ENCODE measurements at places on chromosomes 1 and 21. TPM values are rescaled to one million over a fixed set of nuclear protein-coding genes. Genes with fewer than 3 reads are reported as not detected.

The SELP gene
- total RNA-seq = 2.3 TPM

The UTP11 gene
- total RNA-seq = 38.5 TPM

The GJA5 gene
- total RNA-seq = 5.7 TPM

The PCP4 gene
- total RNA-seq = 12.7 TPM

- DNase-seq = no peak
- no peaks in the 10 kb centered on the region for H3K27me3 ChIP-seq
- no peaks in the 10 kb centered on the region for H3K4me1 ChIP-seq
- no peak overlapping the region for H3K4me3 ChIP-seq
These were observed 11.4 kb downstream of the DMRTB1 start for GRCh38 chr1:53470584-53470983.

DNA sequence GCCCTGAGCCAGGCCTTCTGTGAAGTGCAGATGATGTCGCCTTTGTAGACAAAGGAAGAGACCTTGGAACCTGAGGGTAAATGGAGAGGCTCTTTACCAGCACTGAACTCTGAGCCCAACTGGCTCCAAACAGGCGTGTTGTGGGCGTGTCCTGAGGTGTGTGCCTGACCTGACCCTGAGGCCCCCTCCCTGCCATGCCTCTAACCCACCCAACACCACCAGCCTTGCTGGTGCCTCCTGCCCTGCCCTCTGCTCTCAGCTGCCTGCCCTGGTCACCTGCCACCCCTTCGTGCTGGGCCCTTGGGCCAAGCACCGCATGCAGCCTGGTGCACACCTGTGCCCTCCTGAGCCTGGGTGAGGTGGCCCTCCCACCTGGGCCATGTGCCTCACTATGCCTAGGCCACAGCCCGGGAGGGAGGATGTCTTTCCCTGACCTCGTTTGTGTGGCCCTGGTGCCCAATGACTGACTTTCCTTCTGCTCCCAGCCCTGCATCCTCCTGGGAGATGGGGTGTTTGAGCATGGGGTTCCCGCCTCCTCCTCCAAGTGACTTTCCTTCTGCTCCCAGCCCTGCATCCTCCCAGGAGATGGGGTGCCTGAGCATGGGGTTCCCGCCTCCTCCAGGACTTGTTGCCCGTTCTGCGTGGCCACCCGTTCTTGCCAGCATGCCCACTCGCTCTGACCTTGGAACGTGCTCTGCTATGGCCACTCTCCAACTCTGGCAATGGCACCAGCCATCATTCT lies 157.0 kb downstream of the PCBP3 start:
- H3K27ac ChIP-seq = no peak overlapping the region
- no peak overlapping the region for H3K4me3 ChIP-seq
- H3K36me3 ChIP-seq = no peaks in the 10 kb centered on the region
- no peaks in the 10 kb centered on the region for H3K27me3 ChIP-seq

DNA sequence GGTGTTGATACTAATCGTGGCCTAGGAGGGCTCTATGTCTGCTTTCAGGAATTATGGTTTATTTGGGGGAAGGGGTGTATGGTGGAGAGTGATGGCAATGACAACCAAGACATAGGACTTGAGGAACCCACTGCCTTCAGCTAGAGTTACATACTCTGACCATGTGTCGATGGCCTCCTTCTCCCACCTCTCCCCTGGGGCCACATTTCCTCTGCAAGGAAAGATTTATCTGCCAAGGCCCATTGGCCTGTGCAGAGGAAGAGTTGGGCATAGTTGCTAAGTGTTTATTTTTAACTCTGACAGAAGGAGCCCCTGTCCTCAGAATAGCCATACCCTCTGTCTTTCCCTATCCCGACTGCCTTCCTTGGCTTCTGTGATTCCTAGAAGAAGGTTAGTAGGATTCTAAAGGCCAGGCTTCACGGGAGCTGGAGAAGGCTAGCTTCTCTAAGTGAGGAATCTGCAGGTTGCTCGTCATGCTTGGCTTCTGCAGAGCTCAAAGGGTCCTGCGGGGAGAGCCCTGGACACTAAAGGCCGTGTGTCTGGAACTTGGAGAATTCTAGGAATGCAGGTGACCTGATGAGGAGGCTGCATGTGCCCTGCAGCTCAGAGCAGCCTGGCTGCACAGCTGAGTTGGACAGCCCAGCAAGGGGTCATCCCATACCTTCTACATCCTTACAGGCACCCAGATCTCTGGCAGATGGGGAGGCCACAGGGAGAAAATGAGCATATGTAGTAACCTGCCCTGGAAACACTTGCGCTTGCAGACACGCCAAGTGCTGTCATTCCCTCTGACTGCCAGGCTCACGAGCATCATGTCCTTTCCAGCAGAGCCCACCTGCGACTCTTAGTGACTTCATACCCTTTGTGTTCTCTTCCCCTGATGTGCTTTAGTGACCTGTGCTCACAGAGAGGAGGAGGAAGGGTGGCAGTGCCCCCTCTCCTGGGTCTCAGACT lies 9.7 kb downstream of the MAPKAPK2 start:
- no peaks in the 10 kb centered on the region for H3K36me3 ChIP-seq
- no peak overlapping the region for H3K4me3 ChIP-seq
- H3K27me3 ChIP-seq = no peaks in the 10 kb centered on the region
- no peak for DNase-seq
- peaks cover 78% of the 10 kb centered on the region for H3K4me1 ChIP-seq

- DNase-seq = no peak
- H3K4me3 ChIP-seq = no peak overlapping the region
- no peaks in the 10 kb centered on the region for H3K4me1 ChIP-seq
- no peaks in the 10 kb centered on the region for H3K36me3 ChIP-seq
- H3K27ac ChIP-seq = no peak overlapping the region
These were observed 11.2 kb downstream of the ALG14 start for GRCh38 chr1:95061445-95062006.

DNA sequence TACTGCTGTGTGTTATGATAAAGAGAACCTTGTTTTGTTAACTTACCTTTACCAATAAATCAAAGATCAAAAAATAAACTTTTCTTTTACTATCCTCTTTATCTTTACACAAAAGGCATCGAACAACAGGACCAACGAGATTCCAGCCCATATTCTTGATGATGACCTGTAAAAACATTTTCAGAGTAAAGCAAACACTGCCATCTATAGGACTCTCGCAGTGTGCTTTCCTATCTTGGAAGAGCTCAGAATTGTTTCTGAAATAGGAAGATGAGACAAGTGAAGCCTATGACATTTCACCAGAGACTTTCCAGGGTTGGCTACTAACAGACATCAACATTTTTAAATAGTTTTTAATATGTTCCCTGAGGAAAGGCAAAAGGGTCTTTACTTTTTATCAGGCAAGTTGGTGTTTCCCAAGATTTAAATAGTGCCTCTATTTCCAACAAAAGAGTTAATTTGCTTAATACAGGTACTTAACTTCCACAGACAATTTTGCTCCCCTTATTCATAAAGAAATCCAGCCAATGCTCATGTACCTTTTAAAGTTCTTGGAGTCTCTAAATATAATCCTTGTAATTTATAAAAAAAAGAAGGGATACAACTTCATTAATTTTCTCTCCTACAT lies 7.3 kb downstream of the GLMN start:
- no peaks in the 10 kb centered on the region for H3K4me1 ChIP-seq
- H3K4me3 ChIP-seq = no peak overlapping the region
- no peak for DNase-seq

DNA sequence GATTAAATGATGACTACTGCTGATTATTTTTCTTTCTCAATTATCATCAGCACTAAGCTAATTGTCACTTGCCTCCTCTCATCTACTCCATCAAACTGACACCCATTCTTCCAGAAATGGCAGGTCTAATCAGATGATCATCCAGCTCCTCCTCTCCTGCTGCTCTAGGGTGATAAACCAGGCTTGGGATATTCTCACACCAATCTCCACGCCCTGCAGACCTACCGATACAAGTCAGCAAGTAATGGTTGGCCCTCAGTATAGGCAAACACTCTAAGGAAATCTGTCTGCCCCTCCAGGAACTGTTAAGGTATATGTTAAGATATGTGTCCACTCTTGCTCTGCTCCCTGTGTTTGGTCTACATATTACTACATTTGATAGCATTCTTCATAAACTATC lies 36.3 kb upstream of the C1orf21 start:
- no peak for DNase-seq
- no peak overlapping the region for H3K27ac ChIP-seq
- H3K27me3 ChIP-seq = no peaks in the 10 kb centered on the region
- no peaks in the 10 kb centered on the region for H3K36me3 ChIP-seq
- H3K4me1 ChIP-seq = no peaks in the 10 kb centered on the region

GRCh38 chr1:169595764-169596711 lies 9.8 kb upstream of the F5 start:
- no peak overlapping the region for H3K27ac ChIP-seq
- no peak overlapping the region for H3K4me3 ChIP-seq
- DNase-seq = no peak
- H3K27me3 ChIP-seq = no peaks in the 10 kb centered on the region
- H3K36me3 ChIP-seq = no peaks in the 10 kb centered on the region

DNA sequence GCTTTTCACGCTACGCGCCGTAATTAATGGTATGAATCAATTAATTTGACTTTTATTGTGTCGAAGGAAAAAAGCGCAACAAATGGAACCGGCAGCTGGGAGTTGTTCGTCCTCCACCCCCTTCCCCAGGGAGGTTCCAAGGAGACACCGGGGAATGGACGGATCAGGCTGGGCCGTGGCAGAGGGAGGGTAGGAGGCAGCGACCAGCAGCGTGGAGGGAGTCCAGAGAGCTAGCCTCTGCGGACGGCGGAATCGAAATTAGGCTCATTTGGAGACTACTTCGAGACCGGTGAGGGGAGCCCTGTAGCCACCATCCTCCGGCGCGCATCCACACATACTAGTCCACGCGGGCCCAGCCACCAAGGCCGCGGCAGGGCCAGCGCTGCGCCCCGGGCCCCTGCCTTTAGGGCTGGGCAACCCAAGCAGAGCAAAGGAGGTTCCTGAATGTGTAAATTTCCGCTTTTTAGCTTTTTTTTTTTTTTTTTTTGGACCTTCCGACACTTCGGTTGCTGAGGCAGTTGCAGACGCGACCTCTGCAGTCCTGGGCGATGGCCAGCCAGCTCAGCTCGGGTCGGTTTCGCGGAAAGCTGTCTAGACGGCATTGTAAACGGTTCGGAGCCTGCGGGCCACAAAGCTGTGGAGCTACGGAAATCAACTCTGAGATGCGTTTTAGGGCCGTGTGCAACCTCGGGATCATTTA lies 2.2 kb upstream of the FOXD3 start:
- H3K4me1 ChIP-seq = peaks cover 76% of the 10 kb centered on the region
- H3K27me3 ChIP-seq = peaks cover 31% of the 10 kb centered on the region
- peak overlapping the region; percentile 14 for H3K4me3 ChIP-seq

- no peaks in the 10 kb centered on the region for H3K36me3 ChIP-seq
- no peak overlapping the region for H3K4me3 ChIP-seq
- H3K27ac ChIP-seq = no peak overlapping the region
- no peaks in the 10 kb centered on the region for H3K27me3 ChIP-seq
- no peaks in the 10 kb centered on the region for H3K4me1 ChIP-seq
- DNase-seq = no peak
These were observed 362.7 kb downstream of the PRDM2 start for GRCh38 chr1:14062669-14063068.

- H3K27ac ChIP-seq = peak overlapping the region; percentile 25
- peaks cover 12% of the 10 kb centered on the region for H3K4me1 ChIP-seq
- no peak overlapping the region for H3K4me3 ChIP-seq
- H3K27me3 ChIP-seq = no peaks in the 10 kb centered on the region
- H3K36me3 ChIP-seq = no peaks in the 10 kb centered on the region
- DNase-seq = no peak
These were observed 150.9 kb upstream of the JUN start for GRCh38 chr1:58934706-58935105.

DNA sequence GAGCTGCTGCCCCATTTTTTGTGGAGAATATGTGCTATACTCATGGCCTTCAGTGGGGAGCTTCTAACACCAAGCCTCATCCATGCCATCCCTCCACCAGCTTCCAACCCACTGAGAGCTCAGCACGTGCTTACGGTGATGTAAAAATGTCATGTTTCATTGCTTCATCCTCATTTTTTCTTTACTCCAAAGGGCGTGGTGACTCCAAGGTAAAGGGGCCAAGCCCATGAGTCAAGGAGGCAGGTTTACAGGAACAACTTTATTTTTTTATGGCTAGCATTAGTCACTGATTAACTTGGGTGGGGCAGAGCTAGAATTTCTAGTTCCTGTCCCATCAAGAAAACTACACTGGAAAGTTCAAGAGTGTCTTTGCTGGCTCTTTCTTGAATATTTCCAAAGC lies at the start of gene C1orf226:
C1orf226 (plus strand) TSS at position 346 of the 400 bp plus-strand sequence. CDS start 174 bp downstream, outside the sequence.
- no peaks in the 10 kb centered on the region for H3K36me3 ChIP-seq
- H3K4me1 ChIP-seq = peaks cover 10% of the 10 kb centered on the region
- H3K4me3 ChIP-seq = no peak within 1 kb of the TSS
- H3K27me3 ChIP-seq = no peaks in the 10 kb centered on the region
- peak within 1 kb of the TSS; percentile 81 for H3K27ac ChIP-seq
- no peak for DNase-seq

DNA sequence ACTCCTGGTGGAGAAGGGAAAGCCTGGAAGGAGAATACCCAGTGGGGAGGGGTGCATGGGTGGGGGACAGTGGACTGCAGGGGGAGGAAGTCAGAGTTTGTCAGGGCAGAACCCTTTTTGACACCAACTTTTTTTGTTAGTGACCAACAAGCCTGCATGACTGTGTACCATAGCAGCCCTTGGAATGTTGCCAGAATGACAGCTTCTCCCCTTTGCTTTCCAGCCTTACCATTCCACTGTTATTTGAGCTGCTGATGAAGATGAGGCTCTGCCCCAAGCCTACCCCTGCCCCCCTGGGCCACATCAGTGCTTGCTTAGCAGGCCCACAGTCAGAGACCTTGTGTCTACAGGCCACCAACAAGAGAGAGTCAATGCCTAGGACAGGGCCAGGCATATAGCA lies 341.2 kb downstream of the HHAT start:
- no peaks in the 10 kb centered on the region for H3K36me3 ChIP-seq
- no peak overlapping the region for H3K4me3 ChIP-seq
- H3K27ac ChIP-seq = no peak overlapping the region
- no peaks in the 10 kb centered on the region for H3K27me3 ChIP-seq
- H3K4me1 ChIP-seq = no peaks in the 10 kb centered on the region

DNA sequence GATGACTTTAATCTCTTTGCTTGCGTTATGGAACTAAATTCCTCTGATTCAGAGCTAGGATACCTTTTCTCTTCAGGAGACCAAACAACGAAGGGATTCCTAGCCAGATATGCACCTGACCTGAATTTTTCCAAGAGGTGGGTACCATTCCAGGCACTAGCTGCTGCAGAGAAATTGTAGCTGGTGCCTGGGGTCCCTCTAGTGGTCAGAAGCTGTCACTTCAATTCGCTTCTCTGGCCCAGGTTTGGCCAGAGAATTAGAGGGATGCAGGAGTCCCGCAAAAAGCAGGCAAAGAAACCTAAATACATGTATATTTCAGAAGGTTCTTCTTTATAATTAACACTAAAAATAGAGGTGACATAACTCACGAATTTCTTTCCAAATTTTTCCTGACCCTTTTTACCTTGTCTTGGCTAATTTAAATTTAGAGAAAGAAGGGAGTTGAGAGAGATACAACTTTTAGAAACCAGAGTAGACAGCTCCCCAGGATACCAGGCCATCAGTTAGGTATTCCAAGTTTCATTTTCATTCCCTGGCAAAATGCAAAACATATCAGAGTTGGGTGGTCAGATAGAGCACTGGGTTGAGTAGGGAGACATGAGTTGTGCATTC lies 9.6 kb downstream of the ACKR1 start:
- H3K4me1 ChIP-seq = peaks cover 6% of the 10 kb centered on the region
- H3K27me3 ChIP-seq = no peaks in the 10 kb centered on the region
- no peaks in the 10 kb centered on the region for H3K36me3 ChIP-seq
- DNase-seq = no peak
- no peak overlapping the region for H3K4me3 ChIP-seq
- H3K27ac ChIP-seq = no peak overlapping the region

- no peak for DNase-seq
- H3K27ac ChIP-seq = no peak overlapping the region
- H3K27me3 ChIP-seq = no peaks in the 10 kb centered on the region
- H3K36me3 ChIP-seq = no peaks in the 10 kb centered on the region
These were observed 245.0 kb upstream of the B3GALT2 start for GRCh38 chr1:193431265-193431977.
